Brain (organoid and tissue), 16 donors: ENCODE measurements at places on chromosomes 4 and X. TPM values are rescaled to one million over a fixed set of nuclear protein-coding genes. Genes with fewer than 3 reads are reported as not detected.

The EREG gene
- polyA plus RNA-seq: not detected

The NR0B1 gene
- 5.8 TPM for polyA plus RNA-seq

The LRP2BP gene
- polyA plus RNA-seq: 0.70 TPM

The FAM47E gene
- polyA plus RNA-seq: 4.5 TPM

The MAGEA10 gene
- not detected for polyA plus RNA-seq

The VCX3A gene
- not detected for polyA plus RNA-seq

The SH3D19 gene
- 2.6 TPM for polyA plus RNA-seq

The C4orf36 gene
- polyA plus RNA-seq: 1.0 TPM

The LAS1L gene
- polyA plus RNA-seq: 63.2 TPM

The VSIG1 gene
- not detected for polyA plus RNA-seq

The SPP1 gene
- 368 TPM for polyA plus RNA-seq

The GAGE1 gene
- polyA plus RNA-seq: not detected

The POU3F4 gene
- polyA plus RNA-seq: 0.44 TPM

The PFKFB1 gene
- 0.34 TPM for polyA plus RNA-seq

The UGT8 gene
- 36.5 TPM for polyA plus RNA-seq

The PRR32 gene
- polyA plus RNA-seq: not detected

The AFM gene
- polyA plus RNA-seq: not detected

The OTC gene
- not detected for polyA plus RNA-seq

The FAT1 gene
- polyA plus RNA-seq: 16.9 TPM

The TCEAL5 gene
- 38.4 TPM for polyA plus RNA-seq

The ARHGAP6 gene
- 0.44 TPM for polyA plus RNA-seq

The PLXNB3 gene
- polyA plus RNA-seq: 38.0 TPM

The MAGEA11 gene
- not detected for polyA plus RNA-seq

The CBLL2 gene
- not detected for polyA plus RNA-seq

The COL25A1 gene
- not detected for polyA plus RNA-seq

The MEPE gene
- polyA plus RNA-seq: not detected

The MFAP3L gene
- 4.3 TPM for polyA plus RNA-seq

The NXF2 gene
- 1.0 TPM for polyA plus RNA-seq

The FGB gene
- polyA plus RNA-seq: 2.1 TPM

The RAB33A gene
- 31.0 TPM for polyA plus RNA-seq

The SLC25A5 gene
- polyA plus RNA-seq: 378 TPM

The AMOT gene
- 8.6 TPM for polyA plus RNA-seq

The PROM1 gene
- 24.9 TPM for polyA plus RNA-seq

The ETDB gene
- not detected for polyA plus RNA-seq

The CWH43 gene
- not detected for polyA plus RNA-seq

The ATRX gene
- polyA plus RNA-seq: 9.7 TPM

The GYG2 gene
- polyA plus RNA-seq: 6.1 TPM

The TIMM8A gene
- polyA plus RNA-seq: 9.4 TPM

The HEPH gene
- polyA plus RNA-seq: 8.1 TPM

The FAM47A gene
- polyA plus RNA-seq: not detected

The LANCL3 gene
- polyA plus RNA-seq: 0.03 TPM

The GCNA gene
- polyA plus RNA-seq: 0.15 TPM

The ODAM gene
- polyA plus RNA-seq: not detected

The SASH3 gene
- 2.0 TPM for polyA plus RNA-seq

The CT45A2 gene
- not detected for polyA plus RNA-seq

The SLC10A7 gene
- polyA plus RNA-seq: 1.8 TPM

The CPEB2 gene
- 5.1 TPM for polyA plus RNA-seq

The XG gene
- polyA plus RNA-seq: not detected

The PABPC5 gene
- 0.76 TPM for polyA plus RNA-seq

The PABPC1L2B gene
- 2.3 TPM for polyA plus RNA-seq

The NLGN3 gene
- 27.3 TPM for polyA plus RNA-seq
